Kasumi-1 (cell line): ENCODE measurements at places on chromosomes 4 and X.

DNA sequence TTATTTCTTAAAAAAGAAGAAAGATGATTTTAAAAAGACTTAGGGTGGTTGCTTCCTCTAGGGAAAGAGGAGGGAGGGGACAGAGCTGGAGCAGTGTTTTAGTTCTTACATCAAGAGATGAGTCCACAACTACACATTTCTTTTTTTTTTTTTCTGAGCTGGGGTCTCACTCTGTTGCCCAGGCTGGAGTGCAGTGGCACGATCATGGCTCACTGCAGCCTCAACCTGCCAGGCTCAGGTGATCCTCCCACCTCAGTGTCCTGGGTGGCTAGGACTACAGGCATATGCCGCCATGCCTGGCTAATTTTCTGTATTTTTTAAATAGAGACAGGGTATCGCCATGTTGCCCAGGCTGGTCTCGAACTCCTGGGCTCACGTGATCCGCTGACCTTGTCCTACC lies 17.2 kb downstream of the SH3KBP1 start:
- DNase-seq = no peak

GRCh38 chr4:73275318-73275654 lies 16.7 kb upstream of the ANKRD17 start:
- no peak for DNase-seq

DNA sequence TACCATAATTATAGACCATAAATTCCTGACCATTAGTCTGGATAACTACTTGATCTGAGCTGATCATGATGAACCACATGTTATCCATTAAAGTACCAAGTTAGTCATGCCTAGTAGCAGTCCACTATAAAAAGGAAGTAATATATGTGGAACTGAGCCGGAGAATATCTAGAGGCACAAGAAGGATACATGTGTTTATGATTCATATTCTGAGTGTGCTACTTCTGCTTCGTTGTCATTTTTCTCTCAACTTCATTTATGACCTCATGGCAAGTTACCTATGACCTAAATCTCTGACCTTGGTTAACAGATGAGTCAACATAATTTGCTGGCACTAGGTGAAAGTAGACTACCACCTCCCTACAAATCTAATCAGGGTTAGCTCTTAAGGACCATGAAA lies 56.5 kb upstream of the ANKRD17 start:
- peak; percentile 65 for DNase-seq

DNA sequence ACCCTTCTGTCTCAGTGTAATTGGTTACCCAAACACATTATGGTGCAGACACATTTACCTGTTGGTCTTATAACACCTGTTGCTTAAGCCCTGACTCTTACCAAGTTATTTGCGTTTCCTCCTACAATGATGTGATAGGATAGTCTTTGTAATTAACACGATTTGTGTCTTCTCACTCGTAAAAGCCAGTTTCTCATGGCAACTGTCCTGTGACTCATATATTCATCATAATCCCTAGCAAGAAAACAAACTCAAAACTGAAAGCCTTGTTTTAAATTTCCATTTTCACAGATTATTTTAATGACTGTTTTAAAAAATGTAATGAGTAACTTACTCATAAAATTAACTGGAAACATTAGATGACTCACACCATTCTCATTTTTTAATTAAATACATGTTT lies 495.2 kb downstream of the NLGN4X start:
- no peak for DNase-seq

DNA sequence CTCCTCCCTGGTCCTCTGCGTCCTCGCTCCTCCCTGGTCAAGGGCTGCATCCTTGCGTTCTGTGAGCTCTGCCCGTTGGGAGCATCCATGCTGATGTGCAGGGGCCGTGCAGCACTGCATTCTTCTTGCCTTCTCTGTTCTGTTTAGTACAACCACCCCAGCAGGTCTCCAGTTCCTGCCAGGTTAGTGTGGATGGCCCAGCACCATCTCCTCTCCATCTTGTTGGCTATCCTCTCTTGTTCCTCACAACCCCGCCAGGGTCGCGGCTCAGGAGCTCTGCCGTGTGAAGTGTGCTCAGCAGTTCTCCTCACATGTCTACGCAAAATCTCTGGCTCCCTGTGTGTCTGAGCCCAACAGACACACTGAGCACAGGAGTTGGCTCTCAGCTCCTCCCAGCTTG lies 10.4 kb upstream of the MAEA start:
- DNase-seq = no peak
